ENCODE measurements at places on chromosomes 5 and 9.

GRCh38 chr5:51488803-51489642, 105.8 kb downstream of the ISL1 start:
- no peak for DNase-seq

GRCh38 chr5:75526070-75526469, 14.4 kb downstream of the POLK start:
- DNase-seq, result no peak

DNA sequence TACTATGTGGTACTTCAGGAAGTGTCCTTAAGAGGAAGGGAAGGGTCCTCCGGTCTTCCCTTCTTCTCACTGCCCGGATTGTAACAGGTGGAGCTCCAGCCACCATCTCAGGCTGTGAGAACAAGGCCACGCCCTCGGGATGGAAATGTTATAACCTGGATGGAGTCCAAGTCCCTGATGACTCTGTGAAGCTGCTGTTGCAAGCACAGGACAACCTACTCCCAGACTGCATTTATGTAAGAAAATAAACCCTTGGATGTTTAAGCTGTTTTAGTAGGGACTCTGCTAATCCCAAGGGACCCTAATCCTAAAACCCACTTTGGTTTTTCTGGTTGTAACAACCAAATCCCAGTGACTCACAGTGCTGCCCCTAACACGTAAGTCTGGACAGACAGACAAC, 221.6 kb downstream of the ACTL7B start:
- no peak for DNase-seq

DNA sequence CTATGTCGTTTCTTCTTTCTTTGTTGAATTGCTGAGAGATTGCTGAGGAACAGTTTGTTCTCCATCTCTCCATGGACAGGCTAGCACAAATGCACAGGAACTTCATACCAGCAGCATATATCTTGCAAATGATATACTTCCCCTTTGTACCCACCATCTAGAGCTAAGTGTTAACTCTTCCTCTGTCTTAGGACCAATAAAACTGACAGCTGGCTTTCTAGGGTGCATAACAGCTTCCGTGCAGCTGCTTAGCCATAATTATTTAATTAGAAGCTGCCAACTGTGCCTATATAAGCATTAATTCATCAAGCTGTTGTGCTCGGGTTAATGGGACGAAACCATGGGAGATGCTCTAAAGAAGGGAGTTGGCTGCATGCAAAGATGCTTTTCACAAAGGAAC, 38.7 kb downstream of the KCTD16 start:
- no peak for DNase-seq

DNA sequence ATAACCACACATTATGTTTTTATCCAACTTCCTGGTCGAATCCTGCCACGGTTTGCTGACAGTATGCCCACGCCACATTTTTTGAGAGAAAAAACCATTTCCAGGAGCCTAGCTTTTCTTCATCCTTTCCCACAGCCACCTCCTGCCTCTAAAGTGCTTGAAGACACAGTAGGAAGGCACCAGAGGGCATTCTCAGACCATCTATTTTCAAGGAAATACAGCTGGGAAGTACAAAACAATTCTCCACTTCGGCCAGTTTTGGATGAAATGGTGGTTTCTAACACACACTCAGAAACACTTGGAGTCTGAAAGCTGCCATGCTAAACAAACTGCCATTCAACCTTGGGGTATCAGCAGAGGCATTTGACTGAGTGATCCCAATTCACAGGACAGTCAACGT, 86.3 kb upstream of the RPS23 start:
- DNase-seq, result no peak

DNA sequence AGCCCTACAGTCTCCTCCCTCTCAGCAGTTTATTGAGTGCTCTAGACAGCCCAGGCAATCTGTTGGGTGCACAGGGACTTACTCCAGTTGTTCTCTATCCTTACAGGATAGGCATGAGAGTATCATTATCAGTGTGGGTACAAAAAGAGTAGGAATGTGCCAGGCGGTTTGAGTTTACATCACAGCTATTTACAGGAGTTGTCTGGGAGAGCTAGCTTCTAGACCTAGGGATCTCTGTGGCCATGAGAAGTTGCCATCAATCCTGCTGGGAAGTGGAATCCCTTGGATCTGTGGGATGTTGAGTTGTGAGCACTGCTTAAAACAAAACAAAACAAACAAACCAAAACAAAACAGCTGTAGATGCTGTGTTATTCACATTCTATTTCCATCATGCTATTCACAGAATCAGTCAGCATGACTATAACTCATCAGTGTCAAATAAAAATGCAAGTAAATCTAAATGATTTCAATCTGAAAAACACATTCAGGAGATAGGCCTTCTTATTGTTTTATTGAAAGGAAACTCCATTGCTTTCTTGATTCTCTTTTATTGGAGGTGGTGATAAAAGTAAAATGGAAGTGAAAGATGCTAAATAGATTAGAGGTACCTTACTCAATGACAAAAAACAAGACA, 552.4 kb upstream of the ZNF608 start:
- no peak for DNase-seq

GRCh38 chr9:2620919-2621721, 467 bp upstream of the VLDLR start:
- DNase-seq, result peak; percentile 73

All from activated naive CD4-positive, alpha-beta T cell treated with Interleukin-2 at 50 U/mL for 16 hours (primary cell).